Activated T-cell treated with anti-CD3 and anti-CD28 coated beads for 48 hours (primary cell): ENCODE measurements at places on chromosomes 16 and 17.

- DNase-seq, result no peak
Observed at GRCh38 chr17:1871756-1872155, 42.0 kb downstream of the RPA1 start.

DNA sequence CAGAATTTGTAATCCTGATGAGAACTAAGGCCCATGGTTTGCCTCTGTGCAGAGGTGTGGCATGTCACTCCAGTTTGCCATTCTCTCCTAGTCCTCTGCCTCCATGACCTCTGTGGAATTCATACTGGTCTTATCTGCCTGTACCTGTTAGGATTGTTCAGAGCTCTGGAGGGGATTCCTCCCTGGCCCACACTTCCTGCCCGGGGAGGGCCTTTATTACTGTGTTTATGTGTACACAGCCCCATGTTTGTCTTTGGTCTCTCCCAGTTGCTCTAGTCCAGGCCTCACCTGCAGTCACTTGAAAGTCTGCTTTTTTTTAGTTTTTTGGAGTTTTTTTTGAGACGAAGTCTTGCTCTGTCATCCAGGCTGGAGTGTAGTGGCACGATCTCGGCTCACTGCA is 36.4 kb downstream of the RHBDL3 start:
- DNase-seq, result no peak

DNA sequence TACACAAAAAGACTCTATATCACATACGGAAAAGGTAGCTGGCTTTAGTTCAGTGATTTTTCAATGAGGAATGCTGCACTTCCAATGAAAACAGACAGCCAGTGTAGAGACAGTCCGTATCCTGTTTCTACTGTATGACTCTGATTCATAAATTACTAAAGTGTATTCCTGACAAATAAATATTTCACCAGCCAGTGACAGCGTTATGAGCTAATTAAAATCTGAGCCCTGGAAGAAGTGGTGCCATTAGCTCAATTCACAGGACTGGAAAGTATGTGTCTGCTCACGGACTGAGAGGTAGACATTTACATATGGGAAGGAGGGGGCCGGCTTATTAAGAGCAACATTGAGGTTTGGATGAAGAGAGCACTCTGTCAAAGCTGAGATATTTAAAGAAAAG is 207.9 kb upstream of the RBFOX1 start:
- DNase-seq, result no peak

DNA sequence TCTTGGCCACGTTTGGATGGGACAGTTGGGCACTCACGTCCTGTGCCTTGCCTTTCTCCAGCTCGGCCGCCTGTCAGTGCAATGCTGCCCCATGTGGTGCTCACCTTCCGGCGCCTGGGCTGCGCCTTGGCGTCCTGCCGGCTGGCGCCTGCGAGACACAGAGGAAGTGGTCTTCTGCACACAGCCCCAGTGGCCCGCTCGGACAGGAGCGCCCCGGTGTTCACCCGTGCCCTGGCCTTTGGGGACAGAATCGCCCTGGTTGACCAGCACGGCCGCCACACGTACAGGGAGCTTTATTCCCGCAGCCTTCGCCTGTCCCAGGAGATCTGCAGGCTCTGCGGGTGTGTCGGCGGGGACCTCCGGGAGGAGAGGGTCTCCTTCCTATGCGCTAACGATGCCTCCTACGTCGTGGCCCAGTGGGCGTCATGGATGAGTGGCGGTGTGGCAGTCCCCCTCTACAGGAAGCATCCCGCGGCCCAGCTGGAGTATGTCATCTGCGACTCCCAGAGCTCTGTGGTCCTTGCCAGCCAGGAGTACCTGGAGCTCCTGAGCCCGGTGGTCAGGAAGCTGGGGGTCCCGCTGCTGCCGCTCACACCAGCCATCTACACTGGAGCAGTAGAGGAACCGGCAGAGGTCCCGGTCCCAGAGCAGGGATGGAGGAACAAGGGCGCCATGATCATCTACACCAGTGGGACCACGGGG is 7.1 kb downstream of the ACSF3 start:
- DNase-seq, result no peak

- no peak for DNase-seq
Observed at GRCh38 chr16:79612207-79612606, 11.7 kb upstream of the MAF start.

DNA sequence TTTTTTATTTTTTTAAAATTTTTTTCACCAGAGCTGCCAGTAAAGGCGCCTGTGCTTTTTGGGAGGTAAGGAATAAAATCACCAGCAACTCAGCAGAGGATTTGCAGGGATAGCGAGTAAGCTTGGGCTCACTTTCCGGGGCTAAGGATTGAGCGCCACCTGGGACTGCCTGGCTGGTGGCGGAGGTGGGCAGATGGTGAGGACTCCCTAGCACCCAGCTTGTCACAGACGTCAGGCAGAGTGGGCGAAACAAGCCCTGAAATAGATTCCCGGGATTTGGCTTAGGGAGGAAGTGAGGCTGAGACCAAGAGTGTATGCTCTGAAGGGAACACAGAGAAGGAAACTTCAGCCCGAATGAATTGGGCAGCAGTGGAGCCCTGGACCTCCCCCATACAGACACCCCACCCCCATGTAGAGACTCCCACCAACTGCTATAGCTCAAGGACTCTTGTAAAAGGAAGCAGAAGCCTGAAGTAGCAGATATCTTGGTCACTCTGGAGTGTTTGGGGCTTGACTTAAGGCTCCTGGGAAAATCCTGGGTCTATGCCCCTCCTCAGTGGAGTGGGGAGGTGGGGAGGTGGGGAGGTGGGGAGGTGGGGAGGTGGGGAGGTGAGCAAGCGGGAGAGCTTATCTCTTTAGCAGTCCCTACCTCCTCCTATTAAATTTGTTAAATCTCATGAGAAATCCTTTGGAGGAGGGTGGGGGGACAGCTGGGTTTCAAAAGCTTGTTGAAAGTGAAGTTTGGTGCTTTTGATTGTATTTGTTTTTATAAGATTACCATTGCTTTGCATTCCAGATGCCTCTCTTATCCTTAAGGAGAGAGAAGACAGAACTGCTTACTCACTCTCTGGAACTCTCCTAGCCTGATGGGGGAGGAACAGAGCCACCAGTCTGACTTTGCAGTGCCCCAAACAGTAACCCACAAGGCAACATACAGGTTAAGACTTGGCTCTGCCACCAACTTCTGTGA is 8.2 kb downstream of the ARL4D start:
- no peak for DNase-seq

- DNase-seq, result no peak
Observed at GRCh38 chr17:8577868-8578267, 52.7 kb downstream of the MYH10 start.

DNA sequence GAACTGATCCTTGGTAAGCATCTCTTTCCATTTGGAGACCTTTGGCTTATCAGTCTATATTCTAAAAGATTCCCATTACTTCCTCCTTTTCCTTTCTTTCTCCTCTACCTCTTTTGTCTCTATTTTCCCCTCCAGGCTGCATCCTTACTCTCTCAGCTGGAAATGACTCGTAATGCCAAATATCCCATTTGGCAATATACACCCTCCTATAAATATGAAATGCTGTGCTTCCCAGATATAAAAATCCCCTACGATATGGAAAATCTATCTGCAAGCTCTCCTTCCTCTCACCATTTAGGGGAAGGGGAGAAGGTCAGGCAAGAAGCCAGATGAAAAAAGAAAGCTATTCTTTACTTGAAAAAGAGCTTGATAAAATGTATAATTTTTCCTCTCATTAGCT is 39.9 kb downstream of the XPO6 start:
- no peak for DNase-seq

DNA sequence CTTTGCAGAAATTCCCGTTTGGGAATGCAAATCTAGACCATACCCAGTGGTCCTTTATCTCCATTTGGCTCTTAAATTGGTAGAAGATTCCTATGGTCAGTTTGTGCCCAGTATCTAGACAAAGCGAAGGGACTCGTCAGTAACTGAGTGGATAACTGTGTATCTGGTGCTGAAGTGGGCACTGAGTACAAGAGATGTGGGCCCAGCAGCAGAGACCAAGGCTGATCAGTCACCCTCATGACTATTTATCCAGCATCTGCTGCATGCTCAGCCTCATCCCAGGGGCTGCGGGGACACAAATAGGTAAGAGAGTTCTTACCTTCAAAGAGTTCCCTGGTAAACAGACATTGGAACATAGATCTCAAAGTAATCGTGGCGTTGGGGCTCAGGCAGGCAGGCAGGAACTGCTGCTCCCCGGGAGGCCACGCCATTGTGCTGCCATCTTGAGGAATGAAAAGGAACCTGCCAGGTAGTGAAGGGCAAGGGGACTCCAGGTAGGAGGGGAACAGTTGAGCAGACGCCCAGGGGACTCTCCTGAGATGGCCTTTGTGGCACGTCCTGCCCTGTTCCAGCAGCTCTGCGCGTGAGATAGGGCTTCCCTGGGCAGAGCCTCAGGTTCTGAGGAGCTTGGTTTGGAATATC is 10.3 kb downstream of the NT5M start:
- DNase-seq, result peak; percentile 59

DNA sequence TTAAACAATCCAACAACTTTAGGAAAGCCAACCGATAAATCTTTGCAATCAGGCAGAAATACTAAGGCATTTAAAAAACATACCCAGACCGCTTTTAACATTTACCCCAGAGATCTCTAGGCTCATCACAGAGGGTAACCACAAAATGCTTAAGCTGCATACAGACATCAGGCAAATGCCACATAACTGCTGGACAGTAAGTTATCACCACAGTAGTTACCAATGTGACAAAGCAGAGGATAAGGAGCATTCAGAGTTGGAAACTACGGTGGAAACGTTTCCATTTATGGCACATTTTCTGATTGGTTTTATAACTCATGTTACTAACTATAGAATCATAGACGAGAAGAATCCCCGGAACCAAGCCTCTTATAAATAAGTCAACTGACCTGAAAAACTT is 77.5 kb downstream of the KANSL1 start:
- no peak for DNase-seq

DNA sequence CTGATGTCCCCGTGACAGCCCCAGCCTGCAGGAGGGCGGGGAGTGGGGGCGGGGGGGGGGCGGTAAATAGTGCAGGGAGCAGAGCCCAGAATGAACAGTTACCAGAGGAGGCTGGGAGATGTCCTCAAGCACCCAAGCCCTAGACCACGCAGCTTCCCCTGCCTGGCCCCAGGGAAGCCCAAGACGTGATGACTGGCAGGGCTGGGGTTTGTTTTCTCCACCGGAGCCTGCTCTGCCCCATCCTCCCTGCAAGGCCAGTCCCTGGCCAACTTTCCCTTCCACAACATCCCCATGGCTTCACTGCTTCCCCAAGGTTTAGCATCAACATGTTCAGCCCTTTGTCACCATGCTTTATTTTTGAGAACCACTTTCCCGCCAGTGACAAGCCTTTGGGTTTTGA is 1.4 kb upstream of the BEAN1 start:
- DNase-seq, result no peak

DNA sequence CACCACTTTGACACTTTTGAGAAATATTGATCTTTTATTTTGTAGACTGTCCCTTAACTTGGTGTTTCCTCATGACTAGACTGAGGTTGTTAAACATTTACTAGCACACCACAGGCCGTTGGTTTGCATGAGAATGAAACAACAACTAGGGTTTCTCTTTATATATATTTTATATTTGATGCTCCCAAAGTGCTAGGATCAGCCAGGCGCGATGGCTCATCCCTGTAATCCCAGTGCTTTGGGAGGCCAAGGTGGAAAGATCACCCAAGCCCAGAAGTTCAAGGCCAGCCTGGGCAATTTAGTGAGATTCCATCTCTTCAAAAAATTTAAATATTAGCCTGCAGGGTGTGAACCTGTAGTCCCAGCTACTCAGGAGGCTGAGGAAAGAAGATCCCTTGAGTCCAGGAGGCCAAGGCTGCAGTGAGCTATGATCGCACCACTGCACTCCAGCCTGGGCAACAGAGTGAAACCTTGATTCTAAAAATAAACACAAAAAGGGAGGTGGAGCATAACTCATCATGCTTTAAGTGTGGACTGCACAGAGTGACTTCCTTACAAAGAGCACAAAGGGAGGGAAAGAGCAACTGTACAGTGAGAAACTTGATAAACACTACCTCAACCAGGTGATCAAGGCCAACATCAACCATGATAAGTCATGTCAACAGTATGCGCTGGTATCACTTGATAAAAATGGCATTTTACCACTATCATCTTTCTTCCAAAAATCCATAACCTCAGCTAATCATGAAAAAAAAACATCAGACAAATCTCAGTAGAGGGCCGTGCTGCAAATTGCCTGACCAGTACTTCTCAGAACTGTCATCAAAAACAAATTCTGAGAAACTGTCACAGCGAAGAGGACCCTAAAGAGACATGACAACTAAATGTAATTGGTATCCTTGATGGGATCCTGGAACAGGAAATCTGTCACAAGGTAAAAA is 72.8 kb upstream of the ATF7IP2 start:
- DNase-seq, result no peak

- no peak for DNase-seq
Observed at GRCh38 chr16:35798885-35799426, 2339.5 kb downstream of the TP53TG3F start.

DNA sequence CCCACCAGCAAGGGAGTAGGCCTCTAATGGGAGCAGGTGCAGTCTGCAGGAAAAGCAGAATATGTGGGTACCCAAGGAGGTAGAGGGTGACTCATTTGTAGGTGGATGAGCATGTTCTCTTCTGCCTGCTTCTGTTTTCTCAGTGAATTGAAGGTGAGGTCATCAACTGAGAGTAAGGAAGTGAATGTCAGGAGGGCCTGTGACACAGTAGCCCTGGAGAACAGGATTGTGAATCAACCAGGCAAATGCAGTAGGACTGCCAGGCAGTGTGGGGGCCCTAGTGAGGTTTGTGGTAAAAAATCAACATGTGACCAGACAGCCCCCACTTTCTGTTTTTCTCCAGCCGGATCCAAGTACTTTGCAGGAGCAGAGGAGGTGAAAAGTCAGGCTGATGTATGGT is 150.5 kb upstream of the SOX9 start:
- DNase-seq, result no peak

DNA sequence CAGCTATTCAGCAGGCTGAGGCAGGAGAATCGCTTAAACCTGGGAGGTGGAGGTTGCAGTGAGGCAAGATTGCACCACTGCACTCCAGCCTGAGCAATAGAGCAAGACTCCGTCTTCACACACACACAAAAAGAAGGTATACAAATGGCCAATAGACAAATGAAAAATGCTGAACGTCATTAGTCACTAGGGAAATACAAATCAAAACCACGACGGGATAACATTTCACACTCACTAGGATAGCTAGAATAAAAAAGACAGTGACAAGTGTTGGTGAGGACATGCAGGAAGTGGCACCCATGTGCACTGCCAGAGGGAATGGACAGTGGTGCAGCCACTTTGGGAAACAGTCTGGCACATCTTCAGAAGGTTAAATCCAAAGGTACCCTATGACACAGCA is 172.9 kb downstream of the FTO start:
- DNase-seq, result no peak

DNA sequence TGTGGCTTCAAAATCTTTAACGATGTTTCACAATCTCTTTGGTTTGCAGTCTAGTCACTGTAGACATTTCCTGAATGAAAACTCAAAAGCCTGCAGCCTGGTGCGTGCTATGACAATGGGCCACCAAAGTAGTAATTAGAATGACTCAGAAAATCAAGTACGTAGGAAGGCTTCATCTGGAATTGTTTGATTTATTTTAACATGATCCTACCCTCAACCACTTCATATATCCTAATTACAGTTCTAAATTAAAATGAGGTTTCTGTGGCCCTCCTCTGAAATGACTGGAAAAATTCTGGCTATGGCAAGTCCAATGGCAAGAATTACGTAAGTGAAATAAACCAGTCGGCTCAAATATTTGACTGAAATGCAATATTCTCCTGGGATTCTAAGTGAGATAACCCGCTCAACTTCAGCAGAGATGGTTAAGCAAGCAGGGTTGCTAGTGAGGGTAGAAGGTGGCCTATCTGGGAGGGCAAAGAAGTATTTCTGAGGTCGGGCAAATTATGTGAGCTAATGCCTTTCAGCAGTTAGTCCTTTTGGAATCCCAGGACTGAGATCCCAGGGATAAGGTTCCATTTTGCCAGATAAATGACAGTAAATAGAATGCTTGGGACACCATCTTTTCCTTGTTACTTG is 145.6 kb upstream of the MYOCD start:
- no peak for DNase-seq
